SK-N-SH treated with all-trans-retinoic acid at 6 μM for 48 hours (cell line): ENCODE measurements at places on chromosomes 5 and 9.

- no peak for ATAC-seq
Observed at GRCh38 chr9:132509928-132510874, 72.2 kb upstream of the BARHL1 start.

- ATAC-seq = no peak
Observed at GRCh38 chr9:34671307-34671706, 8.8 kb upstream of the CCL27 start.

DNA sequence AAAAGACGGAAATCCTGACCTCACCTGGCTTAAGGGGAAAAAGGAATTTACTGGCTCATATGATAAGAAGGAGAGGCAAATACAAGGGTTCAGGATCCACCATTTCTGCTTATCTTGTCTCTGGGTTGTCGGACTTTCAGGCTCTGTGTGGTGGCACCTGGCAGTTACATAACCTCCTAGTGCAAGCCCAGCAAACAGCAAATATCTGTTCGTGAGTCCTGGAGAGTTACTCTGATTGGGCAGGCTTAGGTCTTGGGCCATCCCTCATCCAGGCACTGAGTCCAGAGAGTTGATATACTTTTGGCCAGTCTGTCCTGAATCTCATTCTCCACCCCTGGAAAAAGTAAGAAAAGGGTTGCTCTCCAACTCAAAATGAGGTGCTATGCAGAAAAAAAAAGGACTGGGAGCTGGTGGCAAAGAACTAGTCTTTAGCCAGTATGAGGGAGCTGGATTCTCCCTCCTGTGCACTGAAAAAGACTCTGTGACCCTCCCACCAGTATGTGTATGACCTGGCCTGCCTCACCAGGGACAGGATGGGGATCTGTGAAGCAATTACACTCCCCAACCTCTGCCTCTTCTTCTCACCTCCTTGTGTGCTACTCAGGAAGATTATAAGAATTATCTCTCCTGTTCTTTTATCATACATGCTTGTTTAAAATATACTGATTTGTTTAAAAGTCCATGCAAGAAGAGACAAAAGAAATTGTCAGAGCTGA is 282.9 kb downstream of the ARHGAP26 start:
- ATAC-seq = no peak

DNA sequence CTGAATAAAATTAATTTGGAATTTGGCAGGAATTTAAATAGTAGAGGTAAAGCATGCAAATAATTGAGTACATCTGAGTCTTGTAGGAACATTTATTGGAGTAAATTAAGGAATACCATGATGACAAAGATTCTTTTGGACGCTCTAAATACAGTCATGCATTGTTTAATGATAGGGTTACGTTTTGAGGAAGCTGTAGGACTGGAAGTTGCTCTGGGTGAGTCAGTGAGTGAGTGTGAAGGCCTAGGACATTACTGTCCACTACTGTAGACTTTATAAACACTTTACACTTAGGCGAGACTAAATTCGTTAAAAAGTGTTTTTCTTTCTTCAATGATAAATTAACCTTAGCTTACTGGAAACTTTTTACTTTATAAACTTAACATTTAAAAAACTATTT is 113.0 kb downstream of the FAM170A start:
- ATAC-seq = no peak

- ATAC-seq = no peak
Observed at GRCh38 chr5:151495320-151495719, 47.9 kb downstream of the SLC36A1 start.

- ATAC-seq = no peak
Observed at GRCh38 chr5:68954618-68954910, 139.2 kb upstream of the SLC30A5 start.

- ATAC-seq = no peak
Observed at GRCh38 chr5:45793638-45794532, 97.7 kb upstream of the HCN1 start.
